Left renal cortex interstitium (tissue), 4 donors: ENCODE measurements at places on chromosomes 11 and 22.

GRCh38 chr11:47028195-47029093 is 91.9 kb downstream of the CSTPP1 start:
- no peak for DNase-seq

GRCh38 chr22:41925783-41926460 is 684 bp downstream of the TNFRSF13C start:
- no peak for DNase-seq

DNA sequence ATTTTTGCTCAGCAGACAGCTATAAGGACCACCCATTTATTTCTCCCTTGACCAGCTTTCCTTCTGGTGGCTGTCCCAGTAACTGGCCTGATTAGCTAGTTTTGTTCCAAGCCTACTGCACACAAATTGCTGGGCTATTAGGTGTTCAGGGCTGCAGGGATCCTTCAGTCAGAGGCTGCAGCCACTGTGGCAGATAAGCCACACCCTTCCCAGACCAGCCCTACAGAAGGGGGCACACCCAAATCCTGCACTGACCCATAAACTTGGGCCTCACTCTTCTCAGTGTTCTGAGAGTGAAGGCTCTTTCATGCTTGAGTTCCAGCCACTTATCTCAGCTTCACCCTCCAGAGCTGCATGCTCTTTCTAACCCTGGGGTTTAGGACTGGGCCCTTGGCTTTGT is 200.0 kb downstream of the AASDHPPT start:
- DNase-seq, result no peak

GRCh38 chr11:88398372-88398771 is 60.8 kb upstream of the CTSC start:
- no peak for DNase-seq

DNA sequence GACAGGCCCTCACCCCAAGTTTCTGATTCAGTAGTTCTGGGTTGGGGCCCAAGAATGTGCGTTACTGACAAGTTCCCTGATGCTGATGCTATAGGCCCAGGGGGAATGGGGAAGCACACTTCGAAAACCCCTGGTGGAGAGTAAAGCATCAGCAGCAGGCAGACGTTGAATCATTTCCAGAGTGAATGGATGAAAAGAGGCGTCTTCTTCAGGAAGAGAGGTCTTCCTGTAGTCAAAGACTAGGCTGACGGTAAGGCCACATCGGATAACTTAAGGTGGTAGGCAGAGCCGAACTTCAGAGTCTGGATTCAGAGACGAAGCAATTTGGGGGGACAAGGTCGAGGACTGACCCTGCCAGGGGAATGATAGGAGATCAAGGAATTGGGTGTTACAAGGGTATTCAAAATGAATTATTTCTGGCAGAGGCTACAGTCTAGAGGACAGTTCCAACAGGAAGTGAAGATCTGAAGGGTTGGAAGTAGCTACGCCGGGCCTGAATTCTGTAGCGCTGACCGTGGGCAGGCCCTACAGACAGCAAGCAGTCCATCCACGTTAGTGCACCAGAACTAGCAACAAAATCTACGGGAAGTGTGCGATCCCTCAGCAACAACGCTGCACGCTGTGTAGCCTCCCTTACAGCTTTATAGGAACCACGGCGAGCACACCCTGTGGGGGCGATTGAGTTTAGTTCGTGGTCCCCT is 862 bp upstream of the CENATAC start:
- no peak for DNase-seq

- DNase-seq, result no peak
Measured at GRCh38 chr11:75762885-75763284, 5.7 kb upstream of the DGAT2 start.

- no peak for DNase-seq
Measured at GRCh38 chr11:46438211-46438610, 46.6 kb upstream of the CHRM4 start.

- no peak for DNase-seq
Measured at GRCh38 chr11:4523666-4524065, 21.3 kb upstream of the OR52M1 start.

DNA sequence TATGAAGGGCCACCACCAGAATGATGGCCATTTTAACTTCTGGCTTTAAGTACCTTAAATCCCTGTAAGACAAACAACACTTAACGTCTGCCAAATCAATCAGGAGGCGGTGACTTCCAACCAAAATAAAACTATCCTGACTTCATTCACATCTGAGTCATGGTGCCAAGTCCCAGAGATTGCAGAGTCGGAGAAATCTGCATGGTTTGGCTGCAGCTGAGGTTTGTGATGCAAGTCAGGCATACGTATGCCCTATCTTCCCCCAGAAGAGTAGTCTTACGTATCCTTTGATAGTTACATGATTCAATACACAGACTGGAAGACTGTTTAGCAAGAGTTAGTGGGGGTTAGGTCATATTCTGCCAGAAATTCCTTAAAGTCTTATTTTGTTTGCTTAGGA is 1.7 kb upstream of the GAB2 start:
- DNase-seq, result no peak

- DNase-seq, result no peak
Measured at GRCh38 chr11:125070699-125071254, 7.7 kb downstream of the SLC37A2 start.

- DNase-seq, result no peak
Measured at GRCh38 chr11:40188848-40189247, 1270.6 kb downstream of the LRRC4C start.

DNA sequence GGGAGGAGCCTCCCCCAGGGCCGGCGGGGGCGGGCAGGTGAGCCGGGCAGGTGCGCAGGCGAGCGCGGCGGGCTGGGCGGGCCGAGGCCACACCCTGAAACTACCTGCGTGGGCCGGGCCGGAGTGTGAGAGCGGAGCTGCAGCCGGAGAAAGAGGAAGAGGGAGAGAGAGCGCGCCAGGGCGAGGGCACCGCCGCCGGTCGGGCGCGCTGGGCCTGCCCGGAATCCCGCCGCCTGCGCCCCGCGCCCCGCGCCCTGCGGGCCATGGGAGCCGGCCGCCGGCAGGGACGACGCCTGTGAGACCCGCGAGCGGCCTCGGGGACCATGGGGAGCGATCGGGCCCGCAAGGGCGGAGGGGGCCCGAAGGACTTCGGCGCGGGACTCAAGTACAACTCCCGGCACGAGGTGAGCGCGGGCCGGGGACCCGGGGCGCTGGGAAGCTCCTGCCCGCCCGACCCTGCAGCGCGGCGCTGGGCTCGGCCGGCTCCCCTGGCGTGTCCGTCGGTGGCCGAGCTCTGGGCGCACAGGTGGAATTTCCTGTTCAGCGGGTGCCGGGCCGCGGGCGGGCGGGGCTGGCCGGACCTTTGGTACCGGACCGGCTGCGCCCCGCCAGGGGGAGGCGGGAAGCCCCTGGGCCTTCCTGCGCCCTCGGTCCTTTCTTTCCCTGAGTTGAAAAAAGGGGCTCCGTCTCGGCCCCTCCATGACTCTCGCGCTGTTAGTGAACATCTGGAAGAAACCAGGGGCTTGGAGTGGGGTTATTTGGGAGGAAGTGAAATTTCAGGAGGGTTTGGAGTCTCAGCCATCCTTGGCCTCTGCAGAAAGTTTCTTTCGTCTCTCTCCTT is at the start of gene ST14:
Gene ST14 (plus strand): TSS at position 126 of the 841 bp plus-strand sequence. CDS start 198 bp downstream, at position 324.
- no peak for DNase-seq

DNA sequence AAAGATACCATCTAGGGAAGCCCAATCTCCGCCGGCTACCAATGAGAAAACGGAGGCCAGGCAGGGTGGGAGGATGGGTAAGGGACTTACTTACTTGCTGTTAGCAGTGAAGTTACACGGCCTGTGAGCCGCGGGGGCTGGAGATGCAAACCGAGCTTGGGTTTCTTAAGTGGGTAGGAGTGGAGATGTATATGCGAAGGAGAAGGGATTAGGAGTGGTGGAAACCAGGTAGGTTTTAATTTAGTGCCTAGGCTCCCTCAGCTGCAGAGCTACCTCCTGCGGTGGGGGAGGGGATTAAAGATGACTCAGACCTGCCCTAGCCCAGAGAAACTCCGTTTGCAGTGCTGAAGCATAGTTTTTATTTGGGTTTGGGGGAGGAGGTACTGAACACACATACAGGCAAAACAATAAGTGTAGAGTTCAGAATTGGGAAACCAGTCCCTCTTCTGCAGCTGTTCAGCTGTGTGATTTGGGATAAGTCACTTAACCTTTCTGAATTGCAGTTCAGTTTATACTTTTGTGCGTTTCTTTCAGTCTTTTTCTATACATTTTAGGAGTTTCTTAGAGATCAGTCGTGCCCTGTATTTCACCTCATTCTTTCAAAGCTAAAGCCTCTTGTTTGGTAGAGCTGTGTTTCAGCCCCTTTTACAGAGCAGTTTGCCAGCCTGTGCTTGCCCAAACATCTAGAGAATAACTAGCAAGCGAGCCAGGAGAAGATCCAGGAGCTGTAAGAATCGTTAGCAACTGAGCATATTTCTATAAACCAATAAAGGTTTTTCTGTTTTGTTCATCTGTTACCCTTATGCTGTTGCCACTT is 596 bp upstream of the TNRC6B start:
- no peak for DNase-seq

DNA sequence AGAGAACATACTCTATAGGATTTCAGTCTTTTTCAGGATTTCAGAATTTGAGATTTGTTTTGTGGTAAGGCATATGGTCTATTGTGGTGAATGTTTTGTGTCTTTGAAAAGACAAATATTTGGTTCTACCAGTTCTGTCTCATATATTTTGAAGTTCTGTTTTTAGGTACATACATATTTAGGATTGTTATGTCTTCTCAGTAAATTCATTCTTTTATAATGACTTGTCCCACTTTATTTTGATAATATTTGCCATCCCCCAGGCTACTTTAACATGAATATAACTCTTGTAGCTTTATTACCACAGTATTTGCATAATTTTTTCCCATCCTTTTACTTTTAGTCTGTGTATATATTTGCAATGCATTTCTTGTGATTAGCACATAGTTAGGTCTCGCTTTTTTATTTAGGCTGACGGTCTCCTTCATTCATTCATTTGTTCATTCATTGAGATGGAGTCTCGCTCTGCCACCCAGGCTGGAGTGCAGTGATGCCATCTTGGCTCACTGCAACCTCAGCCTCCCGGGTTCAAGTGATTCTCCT is 32.1 kb downstream of the MTMR3 start:
- no peak for DNase-seq

DNA sequence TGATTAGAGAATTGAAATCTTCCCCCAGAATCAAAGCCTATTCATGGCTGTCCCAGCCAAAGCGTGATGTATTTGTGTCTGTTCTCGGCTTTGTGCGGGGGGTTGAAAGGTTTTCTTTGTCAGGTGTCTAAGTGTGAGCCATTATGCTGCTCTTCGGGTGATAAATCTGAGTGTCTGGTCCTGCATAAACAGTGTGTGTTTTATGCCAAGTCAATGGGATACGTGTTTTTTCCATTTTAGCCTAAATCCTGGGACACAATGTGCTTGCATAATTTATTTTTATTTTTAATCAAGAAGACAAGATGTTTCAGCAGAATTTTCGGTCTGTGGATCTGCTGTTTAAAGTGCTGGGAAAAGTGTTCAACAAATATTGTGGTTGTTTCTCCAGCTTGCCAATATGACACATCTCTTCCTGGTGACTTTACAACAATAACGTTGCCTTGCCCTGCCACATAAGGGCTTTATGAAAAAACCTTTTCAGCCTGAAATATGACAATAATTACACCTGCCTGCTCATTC is 267.8 kb downstream of the TBC1D22A start:
- no peak for DNase-seq

- DNase-seq, result no peak
Measured at GRCh38 chr11:8315463-8315862, 51.8 kb upstream of the LMO1 start.

- no peak for DNase-seq
Measured at GRCh38 chr11:103602840-103603239, 433.6 kb upstream of the DDI1 start.

DNA sequence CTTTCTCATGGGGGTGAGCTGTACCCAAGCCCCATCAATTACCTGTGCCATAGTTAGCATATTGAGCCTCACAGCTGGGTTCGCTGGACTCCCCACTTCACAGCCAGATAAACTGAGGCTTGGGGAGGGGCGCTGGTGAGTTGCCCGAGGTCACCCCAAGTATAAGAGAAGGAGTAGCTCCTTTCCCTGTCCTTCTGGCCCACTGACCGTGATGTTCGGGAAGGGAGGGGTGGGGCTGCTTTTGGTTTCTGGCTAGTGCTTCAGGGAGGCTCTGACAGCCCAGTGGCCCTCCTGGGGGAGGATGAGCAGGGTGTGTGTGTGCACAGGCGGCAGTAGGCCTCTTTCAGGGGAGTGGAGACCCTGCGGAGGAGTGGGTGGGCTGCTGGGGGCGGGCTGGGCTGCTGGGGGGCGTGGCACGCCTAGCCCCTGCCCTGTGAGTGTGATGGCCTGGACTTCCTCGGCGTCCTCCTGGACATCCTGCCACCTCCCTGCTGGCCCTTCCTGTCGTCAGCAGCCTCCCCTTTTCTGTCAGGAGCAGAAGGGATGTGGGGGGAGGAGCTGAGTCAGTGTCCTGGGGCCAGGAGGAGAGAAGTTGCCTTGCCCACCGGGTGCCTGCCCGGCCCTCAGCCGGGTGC is 50.3 kb downstream of the TRIOBP start:
- no peak for DNase-seq

- DNase-seq, result no peak
Measured at GRCh38 chr11:19739872-19740271, 27.2 kb downstream of the NAV2 start.

DNA sequence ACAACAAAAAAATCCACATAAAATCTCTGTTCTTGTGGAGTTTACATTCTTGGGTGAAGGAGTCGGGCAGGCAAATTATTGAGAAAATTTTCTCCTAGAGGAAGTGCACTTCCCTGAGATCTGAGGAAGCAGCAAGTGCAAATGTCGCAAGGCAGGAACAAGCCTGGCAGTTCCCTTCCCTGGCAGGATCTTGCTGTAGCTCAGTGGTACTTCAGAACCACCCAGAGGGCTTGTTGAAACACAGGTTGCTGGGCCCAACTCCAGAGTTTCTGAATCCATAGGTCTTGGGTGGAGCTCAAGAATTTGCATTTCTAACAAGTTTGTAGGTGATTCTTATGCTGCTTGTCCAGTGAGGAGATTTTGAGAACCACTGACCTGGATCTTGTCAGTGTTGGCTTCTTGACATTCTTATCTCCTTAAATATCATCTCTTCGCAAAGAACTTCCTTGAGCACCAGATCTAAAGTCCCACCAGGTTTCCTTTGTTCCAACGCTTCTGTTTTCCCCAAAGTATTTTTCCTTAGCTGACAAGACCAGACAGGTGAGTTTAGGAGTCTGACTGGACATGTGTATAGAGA is 9.6 kb downstream of the QSER1 start:
- no peak for DNase-seq

DNA sequence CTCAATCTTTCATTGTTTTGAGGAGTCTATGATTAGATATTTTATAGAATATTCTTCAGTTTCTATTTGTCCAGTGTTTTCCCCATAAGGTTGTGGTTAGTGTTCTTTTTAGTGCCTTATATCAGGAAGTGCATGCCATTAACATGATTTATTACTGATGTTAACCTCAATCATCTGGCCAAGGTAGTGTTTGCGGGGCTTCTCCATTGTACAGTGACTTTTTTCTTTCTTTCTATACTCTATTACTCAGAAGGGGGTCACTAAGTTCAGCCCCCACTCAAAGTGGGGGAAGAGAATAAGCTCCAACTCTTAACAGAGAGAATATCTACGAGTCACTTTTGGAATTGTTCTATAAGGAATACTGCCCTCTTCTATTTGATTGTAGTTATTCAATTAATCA is 415.8 kb downstream of the DYNC2H1 start:
- no peak for DNase-seq

- DNase-seq, result no peak
Measured at GRCh38 chr22:41234815-41235695, 5.7 kb downstream of the CHADL start.
